ENCODE measurements at places on chromosomes 3 and 15. TPM values are rescaled to one million over a fixed set of nuclear protein-coding genes. Genes with fewer than 3 reads are reported as not detected.
A peak's percentile ranks its signal among the peaks of the same experiment; 100 is the strongest.

DNA sequence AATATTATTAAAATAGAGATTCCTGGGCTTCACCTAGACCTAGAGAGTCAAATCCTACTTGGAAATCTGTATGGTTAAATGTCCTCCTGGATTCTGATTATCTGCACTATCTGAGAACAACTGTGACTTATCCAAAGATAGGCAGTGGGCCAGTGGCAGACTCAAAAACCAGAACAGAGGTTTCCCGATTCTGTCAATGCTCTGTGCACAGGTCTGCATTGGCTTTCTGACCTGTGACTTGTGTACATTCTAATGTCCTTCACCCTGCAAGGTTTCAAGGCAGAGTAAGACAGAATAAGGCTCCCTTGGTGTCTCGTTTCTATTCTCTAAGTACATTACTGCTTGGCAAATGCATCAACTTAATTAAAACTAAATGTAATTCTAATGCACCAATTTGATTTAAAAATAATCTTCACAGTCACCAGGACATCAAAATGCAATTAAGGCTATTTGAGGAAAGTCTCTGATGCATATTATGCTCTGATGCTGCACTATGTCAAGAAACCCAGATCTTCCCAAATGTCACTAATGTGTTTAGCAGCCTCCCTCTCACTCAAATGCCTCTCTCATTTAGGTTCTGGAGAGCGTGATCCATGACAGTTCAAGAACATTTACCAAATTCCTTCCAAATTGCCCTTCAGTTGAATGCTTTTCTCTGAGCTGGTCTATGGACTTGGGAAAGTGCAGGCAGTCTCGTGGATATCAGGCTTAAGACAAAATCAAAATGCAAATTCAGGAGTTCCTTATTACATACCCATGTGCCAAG, 140.1 kb downstream of the STAC start:
- no peak for DNase-seq

DNA sequence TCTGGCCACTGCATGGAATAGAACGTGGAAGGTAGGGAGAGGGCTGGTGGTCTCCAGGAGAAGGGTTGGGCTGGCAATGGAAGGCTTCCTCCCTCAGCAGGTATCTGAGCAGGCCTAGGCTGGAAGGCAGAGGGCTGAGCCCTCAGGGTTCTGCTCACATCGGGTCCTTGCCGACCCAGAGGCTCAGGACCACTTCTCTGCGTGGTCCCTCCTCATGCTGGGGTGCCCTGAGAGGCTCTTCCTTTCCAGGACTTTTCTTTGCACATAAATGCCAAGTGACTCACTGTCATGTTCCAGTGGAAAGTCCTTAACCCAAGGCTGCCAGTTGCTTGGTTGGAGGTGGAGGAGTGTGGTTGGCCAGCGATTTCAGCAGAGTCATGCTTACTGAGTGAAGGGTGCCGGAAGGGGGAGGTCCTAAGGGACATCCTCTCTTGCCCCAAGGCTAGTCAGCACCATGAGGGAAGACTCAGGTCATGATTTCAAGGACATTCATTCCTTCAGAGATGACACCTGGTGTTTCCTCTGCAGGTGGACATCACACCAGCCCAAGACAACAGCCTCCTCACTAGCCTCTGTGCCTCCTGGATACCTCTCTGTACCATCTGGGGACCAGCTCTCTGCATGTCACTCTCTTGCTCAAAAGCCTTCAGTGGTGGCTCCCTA, 8.2 kb downstream of the SLC6A6 start:
- DNase-seq: no peak

DNA sequence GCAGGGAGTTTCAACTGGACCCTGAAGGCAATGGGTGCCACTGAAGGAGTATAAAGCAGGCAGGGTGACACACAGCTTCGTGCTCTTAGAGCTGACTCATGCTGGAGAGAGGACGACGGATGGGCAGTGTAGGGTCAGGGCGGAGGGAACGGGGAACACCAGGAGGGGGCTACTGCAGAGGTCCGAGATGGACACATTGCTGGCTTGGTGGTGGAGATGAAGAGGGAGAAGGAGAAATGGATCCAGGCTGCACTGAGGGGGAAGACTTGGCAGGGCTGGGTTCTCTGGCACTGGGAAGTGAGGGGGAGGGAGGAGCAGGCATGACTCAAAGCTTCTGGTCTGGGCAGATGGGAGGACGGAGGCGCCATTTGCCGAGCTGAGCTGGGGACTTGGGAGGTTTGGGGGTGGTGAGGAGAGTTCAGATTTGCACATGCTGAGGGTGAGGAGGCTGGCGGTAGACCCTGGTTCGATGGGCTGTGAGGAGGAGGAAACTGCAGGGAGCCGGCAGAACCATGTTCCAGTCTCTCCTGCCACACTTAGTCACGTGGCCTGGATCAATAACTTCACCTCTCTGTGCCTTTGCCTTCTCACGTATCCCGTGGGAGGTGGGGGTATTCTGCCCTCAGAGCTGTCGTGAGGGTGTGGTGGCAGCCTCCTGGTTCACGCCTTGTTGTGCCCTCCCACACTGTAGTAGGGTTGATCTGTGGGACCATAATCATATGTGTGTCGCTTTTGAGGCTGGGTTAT, 4.6 kb upstream of the KCTD6 start:
- DNase-seq: peak; percentile 71

- DNase-seq: no peak
These were observed 420.1 kb downstream of the EDEM1 start for GRCh38 chr3:5607581-5607980.

DNA sequence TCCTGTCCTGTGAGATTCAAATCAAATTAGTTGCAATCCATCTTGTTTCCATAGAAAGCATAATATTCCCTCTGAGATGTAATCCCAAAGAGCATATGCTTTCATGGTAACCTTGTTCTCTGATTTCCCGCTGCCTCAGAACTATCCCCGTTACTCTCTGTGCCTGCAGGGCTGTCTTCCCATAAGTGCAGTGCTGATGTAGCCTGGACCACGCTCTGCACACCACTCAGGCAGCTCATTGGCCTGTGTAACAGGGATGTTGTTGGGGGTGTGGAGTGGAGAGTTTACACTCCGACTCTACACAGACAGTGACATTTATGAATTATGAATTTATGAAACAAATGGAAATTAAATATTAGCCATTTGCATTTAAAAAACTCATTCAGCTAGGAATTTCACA, 33.6 kb upstream of the CNTN3 start:
- no peak for DNase-seq

- DNase-seq: no peak
These were observed 495 bp upstream of the NXPE3 start for GRCh38 chr3:101778385-101779046.

GRCh38 chr15:82558502-82558901, 18.2 kb upstream of the RPS17 start:
- no peak for DNase-seq

- DNase-seq: no peak
These were observed 85.9 kb downstream of the MAGI1 start for GRCh38 chr3:65952842-65953241.

- no peak for DNase-seq
These were observed 33.1 kb upstream of the CCDC50 start for GRCh38 chr3:191296041-191296541.

DNA sequence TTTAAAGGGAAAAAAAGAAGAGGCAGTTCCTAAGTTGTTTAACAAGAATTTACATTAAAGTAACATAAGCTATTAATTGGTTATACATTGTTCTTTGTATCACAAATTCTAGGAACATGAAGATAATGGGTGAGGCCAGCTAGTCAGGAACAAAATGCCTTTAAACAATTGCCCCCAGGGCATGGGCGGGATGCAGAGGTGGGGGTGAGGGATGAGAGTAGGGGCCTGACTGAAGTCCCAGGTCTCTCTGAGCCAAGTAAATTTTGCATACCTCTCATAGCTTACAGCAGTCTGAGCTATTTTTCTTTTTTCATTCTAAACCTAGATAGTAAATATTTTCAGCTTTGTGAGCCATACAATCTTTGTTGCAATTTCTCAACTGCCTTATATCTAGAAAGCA, 77.8 kb upstream of the RNU6-1 start:
- DNase-seq: no peak

DNA sequence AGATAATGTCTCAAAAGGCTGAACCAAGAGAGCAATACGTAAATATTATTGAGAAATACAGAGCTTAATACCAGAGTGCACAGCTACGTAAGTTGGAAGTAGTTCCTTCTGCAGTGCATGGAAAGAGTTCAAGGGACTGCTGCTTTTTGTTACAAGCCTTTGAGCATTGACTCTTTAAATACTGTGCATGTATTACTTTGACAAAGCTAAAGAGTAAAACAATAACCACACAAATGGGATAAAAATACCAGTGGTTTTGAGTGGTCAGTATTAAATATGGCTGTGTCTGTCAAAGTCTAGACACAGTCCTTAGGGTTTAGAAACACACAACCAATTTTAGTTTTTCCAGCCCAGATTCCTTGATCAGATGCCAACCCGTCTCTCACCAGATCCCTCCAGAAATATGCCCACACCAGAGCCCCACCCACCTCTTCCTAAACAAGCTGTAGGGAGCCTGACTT, 62.1 kb downstream of the SSR3 start:
- no peak for DNase-seq

GRCh38 chr3:188179006-188179966, 25.3 kb downstream of the LPP start:
- DNase-seq: peak; percentile 51

GRCh38 chr15:50463423-50464358, 39.5 kb downstream of the USP8 start:
- DNase-seq: no peak

DNA sequence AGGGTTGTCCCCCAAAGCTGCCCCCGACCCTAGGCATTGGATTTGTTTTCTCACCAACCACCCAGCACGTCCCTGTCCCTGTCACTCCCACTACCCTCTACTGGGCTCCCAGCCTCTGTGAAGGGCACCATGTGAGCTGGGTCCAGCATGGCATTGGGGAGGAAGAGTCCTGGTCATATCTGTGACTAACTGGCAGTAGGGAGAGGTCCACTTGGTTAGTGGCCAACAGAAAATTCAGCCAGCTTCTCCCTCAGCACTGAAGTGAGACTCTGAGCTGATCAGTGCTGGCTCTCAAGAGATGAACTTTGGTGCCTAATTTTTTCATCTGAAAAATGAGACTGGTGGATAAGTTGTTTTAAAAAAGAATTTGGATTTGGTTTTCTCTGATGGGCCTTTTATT, 11.3 kb upstream of the KIF23 start:
- no peak for DNase-seq

- DNase-seq: no peak
These were observed 124.4 kb downstream of the HCN4 start for GRCh38 chr15:73244333-73244732.

GRCh38 chr15:98778960-98779359, 130.6 kb downstream of the IGF1R start:
- DNase-seq: no peak

- no peak for DNase-seq
These were observed 44.0 kb downstream of the KBTBD12 start for GRCh38 chr3:127959041-127959440.

GRCh38 chr3:26428992-26429391, 193.6 kb upstream of the LRRC3B start:
- no peak for DNase-seq

DNA sequence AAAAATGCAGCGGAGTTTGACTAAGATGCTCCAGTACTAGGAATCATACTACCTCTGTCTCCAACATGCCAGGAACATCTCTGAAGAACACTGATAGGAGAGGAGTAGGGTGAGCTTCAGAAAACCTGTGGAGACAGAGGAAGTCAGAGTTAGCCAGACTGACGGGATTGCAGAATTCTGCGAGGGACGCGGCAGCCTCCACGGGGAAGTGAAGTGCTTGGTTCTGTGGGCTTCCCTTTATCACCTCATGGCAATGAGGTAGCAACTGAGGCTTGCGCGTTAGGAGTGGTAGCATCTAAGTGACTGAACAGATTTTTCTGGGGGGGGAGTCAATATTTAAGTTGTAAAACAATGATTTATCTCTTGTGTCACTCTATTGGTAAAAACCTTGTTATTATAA, 226.3 kb downstream of the MCTP2 start:
- no peak for DNase-seq

DNA sequence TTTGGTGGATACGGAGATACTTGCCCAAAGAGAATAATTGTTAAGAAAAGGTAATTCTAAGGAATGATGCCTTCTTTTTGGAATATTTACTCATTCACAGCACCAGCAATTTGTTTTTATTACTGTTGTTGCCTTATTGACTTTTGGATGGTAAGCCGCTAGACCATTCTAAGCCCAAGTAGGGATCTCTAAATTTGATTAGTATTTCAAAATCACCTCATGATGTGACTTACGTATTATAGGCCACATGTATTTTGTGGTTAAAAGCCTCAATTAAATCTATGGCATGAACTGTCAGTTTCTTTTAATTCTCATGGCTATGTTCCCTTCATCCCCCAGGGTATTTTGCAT, 94.1 kb downstream of the PLCL2 start:
- DNase-seq: no peak

DNA sequence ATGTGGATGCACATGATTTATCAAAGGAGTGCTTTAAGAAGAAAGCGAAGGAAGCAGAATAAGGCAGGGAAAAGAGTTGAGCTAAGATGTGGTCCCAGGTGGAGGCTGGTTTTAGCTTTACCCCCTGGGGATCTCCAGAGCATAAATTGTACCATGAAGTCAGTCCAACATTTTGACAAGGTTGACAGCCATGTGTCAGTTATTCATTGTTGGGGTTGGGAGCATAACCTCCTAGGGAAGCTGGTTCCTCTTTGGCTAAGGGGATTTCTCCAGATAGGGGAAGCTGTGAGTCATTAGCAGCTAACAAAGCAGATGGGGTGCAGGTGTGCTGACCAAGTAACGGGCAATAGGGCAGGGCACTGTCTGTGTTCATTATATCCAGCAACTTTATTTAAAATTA, 123.7 kb upstream of the IGSF10 start:
- DNase-seq: no peak

- no peak for DNase-seq
These were observed 14.1 kb downstream of the UBP1 start for GRCh38 chr3:33426068-33426467.

DNA sequence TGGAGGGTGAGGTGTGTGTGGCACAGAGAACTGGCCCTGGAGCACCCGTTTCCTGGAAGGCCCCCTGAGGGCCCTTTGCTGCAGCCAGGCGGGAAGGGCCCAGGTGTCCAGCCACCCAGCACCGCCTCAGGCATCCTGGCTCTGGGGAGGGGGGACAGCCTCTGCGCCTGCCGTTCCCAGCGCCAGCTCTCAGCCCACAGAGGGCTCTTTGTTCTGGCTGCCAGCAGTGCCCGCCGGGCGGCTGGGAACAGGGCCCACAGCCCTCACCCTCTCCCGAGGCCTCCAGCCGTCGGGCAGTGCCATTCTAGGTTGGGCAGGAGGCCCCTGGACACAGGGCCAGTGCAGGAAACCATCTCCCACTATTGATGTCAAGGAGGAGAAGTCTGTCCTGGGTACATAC, 8.3 kb downstream of the SLC38A3 start:
- no peak for DNase-seq

GRCh38 chr3:46901061-46901460, 23.5 kb downstream of the PTH1R start:
- no peak for DNase-seq

WDR53 gene
- 8.6 TPM for total RNA-seq

WDR93 gene
- 0.49 TPM for total RNA-seq

AADAC gene
- 17.7 TPM for total RNA-seq

TNNC1 gene
- total RNA-seq: 0.81 TPM

LMCD1 gene
- total RNA-seq: 77.9 TPM

ST3GAL6 gene
- total RNA-seq: 5.9 TPM

ZNF80 gene
- total RNA-seq: 0.17 TPM

KCNMB2 gene
- total RNA-seq: 4.4 TPM

CAPN7 gene
- 46.1 TPM for total RNA-seq

HIGD2B gene
- not detected for total RNA-seq

IRAK2 gene
- 2.7 TPM for total RNA-seq

ANKRD34C gene
- total RNA-seq: not detected

NR2C2 gene
- 52.6 TPM for total RNA-seq
